ENCODE measurements at places on chromosomes 4 and X.

DNA sequence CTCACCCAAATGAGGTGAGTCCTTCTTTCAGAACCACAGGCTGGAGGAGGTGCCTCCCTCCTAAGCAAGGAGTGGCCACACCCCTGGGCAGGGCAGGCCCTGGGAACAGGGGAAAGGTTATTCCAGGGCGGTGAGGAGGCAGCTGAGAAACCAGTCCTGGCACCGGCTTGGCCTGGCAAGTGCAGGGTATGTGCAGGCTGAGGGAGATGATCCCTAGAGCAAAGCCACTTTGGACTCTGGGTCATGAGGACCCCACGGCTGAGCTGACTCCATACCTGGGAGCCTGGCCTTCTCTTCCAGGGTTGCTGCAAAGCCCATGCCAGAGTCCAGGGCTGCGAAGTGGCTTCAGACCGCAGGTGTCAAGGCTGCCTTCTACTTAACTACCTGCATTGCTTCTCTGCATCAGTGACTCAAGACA lies 49.5 kb upstream of the HELT start:
- DNase-seq, result no peak

- peak; percentile 61 for DNase-seq
Observed at GRCh38 chr4:114046331-114046730, 66.9 kb upstream of the ARSJ start.

GRCh38 chr4:119286377-119287002 lies 35.4 kb downstream of the FABP2 start:
- DNase-seq, result no peak

DNA sequence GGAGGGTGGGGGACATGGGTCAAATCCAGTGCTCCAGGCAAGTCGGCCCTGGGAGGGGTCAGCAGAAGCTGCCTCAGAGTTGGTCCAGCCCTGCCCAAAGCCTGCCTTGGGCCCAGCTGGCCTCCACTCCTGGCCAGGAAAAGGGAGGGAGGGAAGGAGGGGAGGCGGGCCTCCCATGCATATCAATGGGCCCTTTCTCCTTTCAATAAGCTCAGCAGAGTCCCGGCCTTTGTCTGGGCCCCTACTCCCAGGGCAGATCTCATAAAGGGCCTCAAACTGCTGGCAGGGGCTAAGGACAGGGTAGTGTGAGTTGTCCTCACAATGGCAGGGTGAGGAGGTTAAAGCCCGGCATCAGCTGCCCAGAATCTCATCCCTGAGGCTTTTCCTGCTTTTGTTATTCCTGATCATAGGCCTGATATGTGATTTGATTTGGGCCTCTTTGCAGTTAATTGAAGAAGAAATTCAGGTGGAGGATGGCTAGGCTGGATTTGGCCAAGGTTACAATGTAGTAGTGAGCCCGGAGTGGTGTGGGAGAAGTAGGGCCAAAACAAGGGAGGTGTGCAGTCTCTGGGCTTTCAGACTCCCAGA lies 121.1 kb upstream of the ATP6AP2 start:
- DNase-seq, result no peak

DNA sequence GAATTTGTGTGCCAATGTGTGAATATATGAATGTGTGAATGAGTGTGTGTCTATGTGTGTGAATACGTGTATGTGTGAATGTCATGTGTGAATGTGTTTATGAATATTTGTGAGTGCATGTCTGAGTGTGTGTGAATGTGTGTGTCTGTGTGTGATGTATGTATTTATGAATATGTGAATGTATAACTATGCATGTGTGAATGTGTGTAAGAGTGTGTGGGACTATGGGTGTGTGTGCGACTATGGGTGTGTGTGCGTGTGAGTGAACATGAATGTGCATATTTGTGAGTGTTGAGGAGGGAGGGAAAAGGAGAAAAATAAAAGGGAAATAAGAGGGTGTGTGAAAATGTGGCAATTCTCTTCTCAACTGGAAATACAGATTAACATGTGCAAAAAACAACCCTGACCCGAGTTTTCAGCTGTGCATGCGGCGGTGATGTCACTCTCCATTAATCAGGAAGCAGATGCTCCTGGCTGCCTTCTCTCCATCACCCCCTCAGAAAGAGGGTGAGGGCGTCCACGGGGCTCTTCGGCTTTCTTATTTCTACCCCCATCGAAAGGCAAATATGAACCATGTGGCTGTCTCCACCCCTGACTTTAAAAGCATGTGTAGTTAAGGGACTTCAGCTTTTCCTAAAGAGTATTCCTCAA lies 219.8 kb downstream of the MAML3 start:
- DNase-seq, result no peak

GRCh38 chrX:9569876-9570301 lies 105.0 kb downstream of the TBL1X start:
- DNase-seq, result no peak

DNA sequence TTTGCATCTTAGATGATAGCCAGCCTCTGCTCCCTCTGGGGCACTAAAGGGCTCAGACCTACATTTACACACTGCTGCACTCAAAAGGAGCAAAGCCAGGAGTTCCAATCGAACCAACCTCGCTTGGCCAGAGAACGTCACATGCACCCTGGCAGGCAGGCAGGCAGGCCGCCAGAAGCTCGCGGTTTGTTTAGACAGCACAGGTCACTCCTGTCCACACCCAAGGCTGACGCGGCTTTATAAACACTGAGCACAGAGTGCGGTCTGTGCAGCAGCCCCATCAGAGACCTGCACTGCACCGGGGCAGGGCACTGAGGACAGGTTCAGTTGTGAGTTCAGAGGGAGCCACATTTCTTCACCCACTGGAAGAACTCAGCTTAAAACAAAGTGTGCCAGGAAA lies 143.9 kb downstream of the BCOR start:
- peak; percentile 48 for DNase-seq

- DNase-seq, result no peak
Observed at GRCh38 chrX:42524379-42524778, 253.6 kb downstream of the PPP1R2C start.

- DNase-seq, result no peak
Observed at GRCh38 chr4:168124008-168124641, 31.8 kb downstream of the ANXA10 start.

GRCh38 chr4:128787509-128788311 lies 21.8 kb upstream of the JADE1 start:
- DNase-seq, result no peak

GRCh38 chr4:95831166-95831565 lies 8.7 kb upstream of the PDHA2 start:
- DNase-seq, result no peak

DNA sequence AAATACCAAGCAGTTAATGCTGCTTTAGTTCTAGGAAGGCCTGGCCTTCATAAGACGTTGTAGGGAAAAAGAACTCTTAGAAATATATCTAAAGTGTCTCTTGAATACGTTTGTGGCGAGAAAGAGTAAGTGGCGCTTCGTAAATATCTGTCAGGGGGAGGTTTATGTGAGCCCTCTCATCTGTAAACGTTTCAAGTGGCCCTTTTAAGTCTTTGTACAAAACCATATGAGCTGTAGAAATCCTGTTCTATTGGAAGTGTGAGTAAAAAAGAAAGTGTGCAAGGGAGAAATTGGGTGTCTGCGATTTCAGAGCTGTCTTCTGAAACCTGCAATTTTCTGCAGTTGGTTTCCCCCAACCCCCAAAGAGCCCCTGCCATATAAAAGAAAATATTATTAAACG lies 8.6 kb upstream of the INTU start:
- no peak for DNase-seq

DNA sequence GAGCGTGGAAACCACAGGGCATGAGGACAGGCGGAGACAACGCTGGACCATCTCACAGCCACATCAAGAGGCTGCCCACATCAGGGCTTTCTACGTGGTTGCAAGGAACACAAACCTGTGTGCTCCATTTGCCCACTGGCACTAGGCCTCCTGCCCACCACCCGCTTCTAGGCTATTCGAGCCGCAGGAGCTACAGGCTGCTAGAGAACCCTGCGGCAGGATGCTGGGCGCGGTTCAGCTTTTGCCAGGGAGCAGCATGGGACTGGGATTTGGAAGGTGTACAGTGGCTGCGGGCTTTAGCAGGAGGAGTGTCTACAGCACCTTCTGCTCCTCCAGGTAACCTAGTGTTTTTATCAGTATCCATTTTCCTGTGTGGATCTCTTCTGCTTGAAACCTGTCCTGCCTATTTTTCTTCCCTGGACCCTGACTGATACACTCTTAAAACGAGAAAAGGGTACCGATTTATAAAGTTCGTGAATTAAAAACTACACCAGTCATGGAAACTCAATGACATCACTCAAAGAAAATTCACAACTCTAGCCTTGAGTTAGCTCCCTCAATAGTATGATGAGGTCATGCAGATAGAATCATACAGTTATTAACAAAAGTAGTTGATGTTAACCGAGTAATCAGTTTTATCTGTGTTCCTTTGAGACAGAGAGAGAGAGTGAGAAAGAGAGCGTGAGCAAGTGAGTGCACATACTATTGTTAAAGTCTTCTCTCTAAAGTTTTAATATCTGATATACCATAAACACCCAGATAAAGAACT lies 12.8 kb downstream of the NOP14 start:
- DNase-seq, result no peak

GRCh38 chrX:71912156-71912555 lies 1.5 kb downstream of the NHSL2 start:
- DNase-seq, result no peak

DNA sequence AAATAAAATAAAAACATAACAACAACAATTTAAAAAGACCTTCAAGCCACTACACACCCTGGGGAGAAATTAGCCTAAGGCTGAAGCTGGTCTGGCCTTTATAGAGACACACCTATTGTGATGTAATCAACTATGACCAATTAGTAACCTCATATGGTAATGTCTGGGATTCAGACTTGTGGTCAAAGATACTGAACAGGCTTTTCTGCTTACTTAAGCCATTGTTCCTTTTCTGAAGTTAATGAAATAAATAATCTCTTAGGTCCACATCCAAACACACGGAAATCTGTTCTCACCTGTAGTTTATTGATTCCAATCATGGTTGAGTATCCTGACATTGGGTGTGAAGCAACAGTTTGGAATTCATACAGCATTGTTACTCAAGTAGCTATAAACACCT lies 152.5 kb downstream of the PLS3 start:
- no peak for DNase-seq

DNA sequence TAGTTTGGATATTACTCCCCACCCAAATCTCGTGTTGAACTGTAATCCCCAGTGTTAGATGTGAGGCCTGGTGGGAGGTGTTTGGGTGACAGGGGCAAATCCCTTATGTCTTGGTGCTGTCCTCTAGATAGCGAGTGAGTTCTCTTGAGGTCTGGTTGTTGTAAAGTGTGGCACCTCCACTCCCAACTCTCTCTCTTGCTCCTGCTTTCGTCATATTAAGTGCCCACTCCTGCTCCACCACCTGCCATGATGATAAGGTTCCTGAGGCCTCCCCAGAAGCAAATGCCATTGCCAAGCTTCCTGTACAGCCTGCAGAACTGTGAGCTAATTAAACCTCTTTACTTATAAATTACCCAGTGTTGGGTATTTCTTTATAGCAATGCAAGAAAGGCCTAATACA lies 944.3 kb downstream of the ADGRL3 start:
- no peak for DNase-seq

DNA sequence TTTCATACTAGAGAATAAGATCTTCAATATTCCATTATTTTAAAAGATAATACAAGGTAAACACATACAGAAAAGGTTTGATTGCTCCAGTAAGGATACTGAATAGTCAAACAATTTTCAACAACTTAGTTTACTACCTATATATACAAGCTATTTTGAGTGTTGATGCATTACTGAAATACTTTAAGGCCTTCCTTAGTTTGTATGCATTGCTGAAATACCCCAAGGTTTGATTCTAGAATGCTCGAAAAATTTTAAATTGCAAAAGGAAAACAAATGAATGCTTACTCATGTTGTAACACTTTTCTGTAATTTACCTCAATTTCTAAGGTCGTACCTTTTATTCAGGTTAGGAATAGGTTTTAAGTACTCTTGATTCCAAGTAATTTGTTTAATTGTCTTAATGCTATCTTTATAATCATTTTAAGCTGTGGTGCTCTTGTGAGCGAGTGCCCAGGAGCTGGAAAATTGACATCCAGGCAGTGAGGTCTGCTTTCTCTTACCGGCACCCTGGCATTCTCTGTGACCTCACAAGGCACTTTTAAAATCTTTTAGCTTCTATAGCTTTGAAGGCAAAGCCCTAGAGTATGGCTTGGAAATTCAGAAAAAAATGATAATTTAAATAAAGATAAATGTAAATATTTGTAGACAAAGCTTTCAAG lies 114.0 kb downstream of the BMPR1B start:
- DNase-seq, result no peak

DNA sequence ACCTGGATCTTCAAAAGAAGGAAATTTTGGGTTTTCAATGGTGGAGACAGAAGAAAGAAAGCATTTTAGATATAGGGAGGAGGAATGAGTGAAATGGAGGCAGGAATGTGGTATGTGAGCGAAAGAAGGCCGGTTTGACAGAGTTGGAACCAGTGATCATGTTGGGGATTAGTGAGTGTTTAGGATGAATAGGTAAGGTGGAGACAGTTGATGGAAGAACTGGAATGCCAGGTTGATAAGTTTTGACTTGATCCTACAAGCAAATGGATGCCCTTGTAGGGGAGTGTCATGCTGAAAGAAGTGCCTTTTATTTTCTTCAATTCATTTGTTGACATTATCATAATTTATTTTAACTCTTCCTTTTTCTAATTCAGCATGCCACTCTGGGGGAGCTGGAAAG lies 207.8 kb upstream of the AMOT start:
- DNase-seq, result no peak

- no peak for DNase-seq
Observed at GRCh38 chrX:19627533-19627932, 112.2 kb upstream of the MAP3K15 start.

- no peak for DNase-seq
Observed at GRCh38 chr4:172543249-172543648, 625.4 kb upstream of the GALNT7 start.

DNA sequence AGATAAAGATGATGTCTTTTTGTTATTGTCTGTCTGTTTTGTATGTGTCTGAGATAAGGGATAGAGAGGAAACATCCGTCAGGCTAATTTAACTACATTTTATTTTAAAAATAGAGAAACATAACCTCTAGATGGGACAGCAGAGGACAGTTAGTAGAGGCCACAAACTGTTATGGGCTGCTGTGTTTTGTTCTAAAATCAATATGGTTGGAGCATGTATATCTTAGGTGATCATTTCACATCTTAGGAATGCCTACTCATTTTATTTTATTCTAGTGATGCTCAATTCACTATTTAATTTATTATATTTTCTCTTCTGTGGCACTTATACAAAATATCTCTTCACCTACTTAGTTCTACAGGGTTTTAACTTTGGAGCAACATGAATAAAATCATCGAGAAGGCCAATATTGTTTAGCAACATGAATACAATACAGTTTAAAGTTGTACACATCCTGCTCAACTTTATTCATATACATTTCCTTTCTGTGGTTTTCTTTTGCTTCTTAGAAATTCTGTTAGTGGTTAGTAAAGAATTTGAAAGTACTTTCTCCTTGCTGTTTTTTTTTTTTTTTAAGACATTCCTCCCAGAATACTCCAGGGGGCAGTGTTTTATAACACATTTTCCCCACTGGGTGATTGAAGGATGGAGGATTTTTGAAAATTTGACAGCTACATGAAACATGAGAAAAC lies 392.9 kb downstream of the UNC5C start:
- peak; percentile 5 for DNase-seq

- DNase-seq, result no peak
Observed at GRCh38 chr4:8557151-8558076, 22.8 kb upstream of the GPR78 start.
